ENCODE measurements at places on chromosomes 2 and 18.

- DNase-seq = no peak
These were observed 121.8 kb upstream of the EPAS1 start for GRCh38 chr2:46175419-46175818.

- DNase-seq = no peak
These were observed 563.4 kb downstream of the LRRTM4 start for GRCh38 chr2:76958749-76959148.

DNA sequence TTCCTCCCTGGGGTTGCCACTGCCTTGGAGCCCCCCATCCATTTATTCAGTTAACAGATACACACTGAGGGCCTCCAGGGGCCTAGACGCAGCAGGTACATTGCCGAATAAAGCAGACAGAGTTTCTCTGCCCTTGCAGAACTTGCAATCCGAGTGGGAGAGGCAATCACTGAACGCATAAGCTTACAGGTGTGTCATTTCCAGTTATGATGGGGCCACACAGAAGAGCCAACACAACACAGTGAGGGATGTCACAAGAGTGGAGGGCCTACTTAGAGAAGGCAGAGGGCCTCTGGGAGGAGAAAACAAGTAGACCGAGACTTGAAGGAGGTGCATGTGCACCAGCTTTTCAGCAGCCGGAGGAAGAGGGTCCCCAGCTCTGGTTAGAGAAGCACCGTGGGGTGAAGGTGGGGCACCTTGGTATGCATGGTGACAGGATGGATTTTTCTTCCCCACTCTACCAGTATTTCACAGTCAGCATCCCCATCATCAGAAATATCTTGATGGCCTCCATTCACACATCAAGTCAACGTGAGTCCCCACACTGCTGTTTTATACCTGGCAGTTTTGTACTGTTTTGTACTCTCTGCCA, 150.9 kb downstream of the SMAD7 start:
- DNase-seq = no peak

DNA sequence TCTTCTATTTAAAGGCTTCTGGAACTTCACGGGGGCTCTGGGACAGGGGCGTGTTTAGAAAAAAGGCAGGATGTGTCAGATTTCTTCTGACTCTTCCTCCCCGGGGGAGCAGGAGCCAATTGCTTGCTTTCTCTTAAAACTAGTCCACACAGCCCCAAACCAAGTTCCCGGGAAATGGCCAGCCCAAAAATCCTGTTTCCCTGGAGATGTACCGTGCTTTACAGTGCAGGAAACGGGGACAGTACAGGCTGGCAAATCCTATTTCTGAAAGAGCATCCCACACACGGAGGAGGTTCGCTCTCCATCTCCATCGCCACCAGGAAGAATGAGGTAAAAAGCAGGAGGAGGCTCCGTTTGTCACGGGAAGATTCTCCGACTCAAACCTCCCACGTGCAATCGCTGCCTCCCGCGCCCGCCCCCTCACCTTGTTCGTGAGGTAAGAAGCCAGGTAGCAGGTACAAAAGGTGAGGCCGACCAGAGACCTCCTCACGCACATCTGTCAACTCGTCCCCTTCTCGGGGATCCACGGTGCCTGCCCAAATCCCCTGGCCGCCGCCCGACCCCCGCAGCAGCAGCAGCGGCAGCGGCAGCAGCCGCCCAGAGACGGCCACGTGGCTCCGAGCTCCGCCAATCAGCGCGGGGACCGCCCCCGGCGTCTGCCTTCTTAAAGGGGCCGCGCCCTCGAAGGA, 15.6 kb upstream of the RIOK3 start:
- peak; percentile 60 for DNase-seq

DNA sequence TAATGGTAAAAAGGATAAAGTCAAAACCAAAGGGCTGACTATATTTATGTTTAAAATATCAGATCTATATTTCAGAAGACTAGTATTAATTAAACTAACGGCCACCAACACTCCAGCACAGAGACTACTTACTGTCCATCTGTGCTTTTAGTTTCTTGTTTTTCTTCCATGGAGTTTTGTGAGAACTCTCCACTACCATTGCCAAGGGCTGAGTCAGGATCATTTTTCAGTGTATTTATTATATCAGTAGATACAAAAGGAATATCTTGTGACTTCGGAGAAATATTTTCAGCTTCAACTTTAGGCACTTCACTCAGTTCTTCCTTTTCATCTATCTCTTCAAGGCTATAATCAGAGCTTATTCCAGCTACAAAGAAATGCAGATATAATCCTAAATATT, 79.1 kb upstream of the GRB14 start:
- no peak for DNase-seq

- no peak for DNase-seq
These were observed 80.8 kb downstream of the RTN4 start for GRCh38 chr2:54969295-54969939.

DNA sequence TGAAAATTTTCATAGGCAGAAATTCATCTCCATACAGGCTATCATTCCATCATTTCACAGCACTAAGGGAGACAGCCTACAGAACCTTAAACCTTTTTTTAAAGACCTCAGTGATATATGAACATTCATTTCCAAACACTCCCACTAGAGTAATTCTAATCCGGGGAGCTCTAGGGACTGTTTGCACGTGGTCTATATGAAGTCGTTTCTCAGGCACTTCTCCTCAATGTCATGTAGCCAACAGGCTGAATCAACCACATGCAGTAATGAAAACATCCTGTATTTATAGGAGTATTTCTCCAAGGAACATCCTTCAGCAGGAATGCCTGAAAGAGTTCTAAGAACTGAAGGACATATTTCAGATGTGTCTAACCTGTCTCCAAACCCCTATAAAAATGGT, 97.3 kb upstream of the CREB1 start:
- DNase-seq = no peak

GRCh38 chr18:60372596-60372995, at the start of gene MC4R:
MC4R (minus strand) TSS chr18:60372775; CDS start chr18:60372349, 426 bp downstream.
- DNase-seq = no peak

DNA sequence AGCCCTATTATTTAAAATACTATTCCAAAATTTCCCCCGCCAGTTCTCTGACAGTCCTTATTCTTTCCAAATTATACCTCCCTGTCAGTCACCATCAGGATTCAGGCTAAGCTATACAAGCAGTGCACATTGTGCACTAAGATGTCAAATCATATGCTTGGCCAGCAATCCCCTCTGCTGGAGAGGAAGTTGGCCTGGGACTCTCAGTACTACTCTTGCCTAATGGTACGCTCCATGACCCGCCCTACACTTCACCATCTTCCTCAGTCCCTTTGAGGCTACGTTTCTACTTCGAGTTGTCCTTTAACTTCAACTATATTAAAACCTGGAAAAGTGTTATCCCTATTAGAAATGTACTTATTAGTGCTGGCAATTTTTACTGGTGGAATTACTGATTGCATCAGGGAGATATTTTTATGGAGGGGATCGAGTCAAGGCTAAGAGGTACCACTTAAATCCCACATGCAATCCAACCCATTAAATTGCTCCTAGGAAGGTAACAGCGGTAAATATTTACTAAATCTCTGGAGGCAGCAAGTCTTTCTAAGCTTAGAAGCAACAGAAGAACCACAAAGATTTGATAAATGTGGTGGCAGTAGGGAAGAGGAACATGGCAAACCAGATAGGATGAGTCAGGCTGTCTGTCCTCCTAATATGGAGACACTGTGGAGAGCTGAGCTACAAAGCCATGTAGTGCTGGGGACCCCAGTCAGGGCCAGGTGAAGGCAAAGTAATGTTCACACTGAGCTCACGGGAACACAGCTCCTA, 2.7 kb downstream of the USP40 start:
- DNase-seq = no peak

- no peak for DNase-seq
These were observed 24.5 kb upstream of the MMADHC start for GRCh38 chr2:149612122-149612521.

DNA sequence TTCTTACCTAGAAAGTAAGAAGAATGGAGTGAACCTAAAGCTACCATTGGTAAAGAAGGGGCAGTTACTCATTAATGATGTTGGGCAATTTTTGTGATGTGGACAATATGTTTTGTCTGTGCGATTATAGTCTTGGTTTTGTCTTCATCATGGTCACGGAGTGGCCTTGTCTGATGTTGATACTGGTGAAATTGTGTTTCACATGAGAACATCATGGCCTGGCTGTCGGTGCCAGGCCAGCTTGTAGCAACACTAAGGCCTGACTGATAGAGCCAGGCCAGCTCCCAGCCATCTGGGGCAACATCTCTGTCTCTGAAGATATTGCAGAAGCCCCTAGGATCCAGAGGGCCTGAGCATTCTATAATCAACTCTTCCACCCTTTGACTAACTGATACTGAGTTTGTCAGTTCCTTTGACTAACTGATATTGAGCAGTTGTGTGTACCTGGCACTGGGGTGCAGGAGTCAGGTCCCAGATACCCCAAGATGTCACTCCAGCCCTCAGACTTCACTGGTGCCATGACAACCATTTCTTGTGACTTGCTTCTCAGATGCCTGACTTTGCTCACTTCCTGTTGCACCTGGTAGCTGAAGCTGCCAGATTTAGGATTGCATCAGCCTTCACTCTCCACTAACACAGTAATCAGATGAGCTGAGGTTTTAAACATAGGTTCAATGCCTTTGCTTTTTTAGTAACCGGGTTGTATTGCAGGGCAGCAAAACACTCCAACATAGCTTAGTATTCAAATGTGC, 62.5 kb downstream of the RPIA start:
- no peak for DNase-seq

- DNase-seq = no peak
These were observed 105.5 kb upstream of the NEUROD1 start for GRCh38 chr2:181785691-181786344.

DNA sequence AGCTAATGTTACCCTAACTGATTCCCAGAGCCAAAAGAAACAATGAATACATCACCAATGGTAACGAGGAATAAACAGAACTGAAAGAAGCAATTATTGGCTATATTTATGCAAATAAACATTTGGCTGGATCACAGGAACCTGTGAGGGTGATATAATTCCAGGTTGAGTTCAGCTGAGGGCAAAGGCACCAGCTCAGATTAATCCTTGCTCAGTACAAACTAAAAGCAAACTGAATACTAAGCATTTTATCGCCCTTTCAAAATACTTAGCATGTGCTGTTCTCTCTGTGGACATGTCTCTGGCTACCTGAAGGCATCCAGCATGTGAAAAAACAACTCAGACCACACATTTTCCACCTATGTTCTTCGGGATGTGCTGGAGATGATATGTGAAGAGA, 791.7 kb downstream of the METTL4 start:
- DNase-seq = no peak

- no peak for DNase-seq
These were observed 31.0 kb upstream of the GLI2 start for GRCh38 chr2:120704696-120705095.

- no peak for DNase-seq
These were observed 30.9 kb upstream of the UBE2F start for GRCh38 chr2:237935740-237936452.

DNA sequence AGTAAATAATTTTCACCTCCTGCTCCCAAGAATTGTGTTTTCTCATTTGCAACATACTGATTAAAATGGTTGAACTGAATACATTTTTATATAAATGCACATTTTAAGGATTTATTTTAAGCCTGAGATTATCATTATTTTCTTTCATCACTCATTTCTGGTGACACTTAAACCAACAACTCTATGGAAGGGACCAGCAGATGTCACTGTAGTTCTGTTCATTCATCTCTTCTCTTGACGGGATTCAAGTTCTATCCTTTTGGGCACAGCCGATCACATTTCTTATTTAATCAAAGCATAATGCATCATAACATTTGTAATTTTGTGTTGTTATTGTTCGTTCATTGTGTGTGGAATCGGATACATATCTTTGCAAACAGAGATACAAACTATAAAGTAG, 417.9 kb downstream of the HRH4 start:
- no peak for DNase-seq

GRCh38 chr2:203722411-203722810, 16.0 kb downstream of the CD28 start:
- DNase-seq = no peak

GRCh38 chr18:22741318-22741717, 191.8 kb upstream of the RBBP8 start:
- DNase-seq = no peak

- DNase-seq = no peak
These were observed 26.0 kb upstream of the IL1RL1 start for GRCh38 chr2:102285368-102285767.

DNA sequence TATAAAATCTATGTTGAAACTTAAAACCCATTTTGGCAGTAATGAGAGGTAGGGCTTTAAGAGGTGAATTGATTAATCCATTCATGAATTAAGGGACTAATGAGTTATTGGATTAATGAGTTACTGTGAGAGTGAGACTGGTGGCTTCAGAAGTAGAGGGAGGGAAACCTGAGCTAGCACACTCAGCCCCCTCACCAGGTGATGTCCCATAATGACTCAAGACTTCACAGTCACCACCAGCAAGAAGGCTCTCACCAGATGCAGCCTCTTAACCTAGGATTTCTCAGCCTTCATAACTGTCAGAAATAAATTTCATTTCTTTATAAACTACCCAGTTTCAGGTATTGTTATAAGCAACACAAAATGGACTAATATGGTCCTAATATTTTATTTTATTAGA, 621.7 kb upstream of the ACVR2A start:
- no peak for DNase-seq

DNA sequence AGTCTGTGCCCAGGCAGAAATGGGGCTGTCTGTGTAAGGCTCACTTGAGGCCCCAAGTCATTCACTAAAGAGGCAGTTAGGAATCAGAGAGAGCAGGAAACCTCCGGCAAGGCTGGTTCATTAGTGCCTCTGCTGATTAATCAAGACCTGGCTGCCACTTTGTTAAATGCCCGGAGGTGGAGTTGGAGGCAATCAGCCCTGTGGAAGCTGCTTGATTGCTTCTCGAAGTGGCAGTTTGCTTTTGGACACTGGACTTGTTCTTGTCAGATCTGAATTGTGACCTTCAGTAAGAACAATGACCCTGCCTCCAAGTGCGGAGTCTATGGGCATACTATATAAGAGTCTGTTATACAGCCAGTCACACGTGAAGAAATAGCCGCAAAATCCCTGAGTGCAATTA, 183.9 kb upstream of the LINC00305 start:
- DNase-seq = no peak

- no peak for DNase-seq
These were observed 56.0 kb downstream of the CCDC88A start for GRCh38 chr2:55363636-55364035.

- DNase-seq = no peak
These were observed 106.6 kb downstream of the ICA1L start for GRCh38 chr2:202764991-202765390.

Measured in stimulated activated CD8-positive, alpha-beta memory T cell treated with anti-CD3 and anti-CD28 coated beads, Interleukin-15, amount 100 ng/mL, for 1 hour (primary cell).